ENCODE measurements at places on chromosomes 1 and 21.

GRCh38 chr1:81034291-81034690, 766.4 kb upstream of the ADGRL2 start:
- DNase-seq = no peak

DNA sequence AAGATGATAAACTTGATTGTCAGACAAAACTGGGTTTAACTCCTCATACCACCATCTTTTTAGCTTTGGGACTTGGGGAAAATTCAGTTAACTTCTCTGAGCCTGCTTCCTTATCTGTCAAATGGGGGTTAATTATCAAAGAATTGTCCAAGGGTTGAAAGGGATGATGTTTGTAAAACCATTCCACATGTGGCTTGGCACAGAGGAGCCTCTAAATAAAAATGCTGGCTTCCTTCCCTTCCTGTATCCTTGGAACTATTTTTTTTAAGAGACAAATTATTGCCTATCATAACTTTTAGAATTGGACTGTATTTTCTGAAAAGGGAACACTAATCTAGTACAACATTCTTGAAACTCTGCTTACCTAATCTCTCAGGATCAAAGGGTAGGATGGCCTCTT, 143.4 kb upstream of the USP24 start:
- no peak for DNase-seq

DNA sequence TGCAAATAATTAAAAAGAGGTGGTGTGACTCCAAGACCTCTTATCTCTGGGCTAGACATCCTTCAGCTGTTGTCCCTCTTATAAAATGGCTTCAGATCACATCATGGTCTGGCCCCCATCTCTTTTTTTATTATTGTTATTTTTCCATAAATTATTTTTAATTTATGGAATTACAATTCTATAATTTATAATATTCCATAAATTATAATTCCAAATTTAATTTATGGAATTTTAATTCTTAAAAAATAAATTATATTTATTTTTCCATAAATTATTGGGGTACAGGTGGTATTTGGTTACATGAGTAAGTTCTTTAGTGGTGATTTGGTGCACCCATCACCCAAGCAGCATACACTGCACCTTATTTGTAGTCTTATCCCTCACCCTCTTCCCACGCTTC, 65.9 kb upstream of the GJA5 start:
- no peak for DNase-seq

- no peak for DNase-seq
Observed at GRCh38 chr21:17455451-17455850, 57.4 kb upstream of the CXADR start.

DNA sequence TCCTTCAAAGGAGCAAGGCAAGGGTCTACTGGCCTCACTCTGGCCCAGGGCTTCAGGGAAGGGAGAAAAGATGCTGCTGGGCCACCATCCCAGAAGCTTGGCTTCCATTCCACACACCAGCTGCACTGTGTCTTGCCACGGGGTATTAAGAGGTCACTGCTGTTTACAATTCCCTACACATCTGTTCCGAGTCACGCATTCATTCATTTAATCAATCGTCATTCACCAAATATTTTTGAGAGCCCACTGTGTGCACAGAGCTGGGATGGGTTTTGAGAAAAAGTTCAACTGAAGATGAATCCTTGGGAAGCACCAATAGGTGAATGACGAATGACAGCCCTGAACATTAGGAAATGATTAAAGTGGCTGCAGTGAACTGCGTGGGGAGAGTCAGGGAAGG, 101.7 kb downstream of the NAV1 start:
- no peak for DNase-seq

DNA sequence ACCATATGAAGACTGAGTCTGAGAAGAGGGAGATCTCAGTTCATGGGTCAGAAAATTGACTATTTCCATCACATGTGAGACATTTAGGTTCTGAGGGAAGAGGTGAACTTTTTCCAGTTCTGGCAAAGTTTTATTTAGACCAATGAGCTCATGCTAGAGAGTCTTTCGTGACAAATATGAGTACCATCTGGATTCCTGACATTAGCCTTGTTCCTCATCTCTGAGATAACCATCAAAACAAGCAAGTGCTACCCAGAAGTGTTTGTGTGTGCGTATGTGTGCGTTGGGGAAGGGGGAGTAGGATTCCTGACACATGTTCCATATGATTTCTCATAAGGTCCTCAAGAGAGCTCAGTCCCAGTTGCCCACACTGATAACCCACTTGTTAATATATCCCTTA, 120.6 kb downstream of the FASLG start:
- no peak for DNase-seq

- DNase-seq = no peak
Observed at GRCh38 chr1:25255706-25256577, 8.7 kb upstream of the RSRP1 start.

DNA sequence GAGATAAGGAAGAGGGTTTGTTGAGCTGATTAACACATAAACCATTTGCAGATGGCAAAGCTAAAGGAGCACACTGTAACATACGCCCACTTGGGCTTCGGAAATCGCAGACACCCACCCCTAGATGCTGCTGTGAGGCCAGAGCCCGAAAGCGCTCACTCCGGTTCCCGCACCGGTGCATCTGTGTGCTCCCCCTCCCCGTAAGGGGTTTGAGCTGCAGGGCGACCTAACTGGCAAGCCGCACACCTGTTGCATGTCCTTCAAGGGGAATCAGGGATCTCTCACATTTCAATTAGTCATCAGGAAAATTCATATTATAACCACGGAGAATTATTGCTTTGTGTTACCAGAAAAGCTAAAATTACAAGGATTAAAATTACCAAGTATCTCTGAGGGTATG, 1.4 kb upstream of the CFH start:
- no peak for DNase-seq

GRCh38 chr1:66450847-66451246, 83.1 kb upstream of the SGIP1 start:
- DNase-seq = no peak

DNA sequence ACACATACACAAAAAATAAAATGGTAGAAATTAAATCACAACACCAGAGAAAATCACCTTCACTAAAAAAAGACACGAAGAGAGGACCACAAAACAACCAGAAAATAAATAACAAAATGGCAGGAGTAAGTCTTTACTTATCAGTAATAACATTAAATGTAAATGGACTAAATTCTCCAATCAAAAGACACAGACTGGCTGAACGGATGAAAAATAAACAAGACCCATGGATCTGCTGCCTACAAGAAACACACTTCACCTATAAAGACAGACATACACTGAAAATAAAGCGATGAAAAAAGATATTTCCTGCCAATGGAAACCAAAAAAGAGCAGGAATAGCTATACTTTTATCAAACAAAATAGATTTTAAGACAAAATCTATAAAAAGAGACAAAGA, 73.6 kb downstream of the ZZZ3 start:
- DNase-seq = no peak

DNA sequence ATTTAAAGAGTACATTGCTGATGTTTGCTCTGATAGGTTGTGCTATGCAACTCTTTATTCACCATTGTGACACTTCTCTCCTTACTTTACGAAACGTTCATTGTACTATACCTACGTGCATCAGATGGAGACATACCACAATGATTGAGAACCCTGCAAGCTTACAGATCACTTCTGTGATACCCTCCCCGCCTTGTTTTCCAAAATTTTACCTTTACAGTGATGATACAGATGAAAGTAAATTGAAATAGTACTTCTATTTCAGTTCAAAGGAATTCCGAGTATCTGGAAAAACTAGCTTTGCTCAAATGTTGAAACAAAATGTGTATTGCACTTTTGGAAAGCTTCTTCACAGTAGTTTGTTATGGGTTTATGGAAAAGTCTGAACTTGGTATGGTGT, 3.3 kb downstream of the OR14K1 start:
- DNase-seq = no peak

Measured in iPS-NIHi11 (cell line).